ENCODE measurements at places on chromosomes 16 and 17. TPM values are rescaled to one million over a fixed set of nuclear protein-coding genes. Genes with fewer than 3 reads are reported as not detected.

Gene DRC7
- 2.4 TPM for polyA plus RNA-seq

DNA sequence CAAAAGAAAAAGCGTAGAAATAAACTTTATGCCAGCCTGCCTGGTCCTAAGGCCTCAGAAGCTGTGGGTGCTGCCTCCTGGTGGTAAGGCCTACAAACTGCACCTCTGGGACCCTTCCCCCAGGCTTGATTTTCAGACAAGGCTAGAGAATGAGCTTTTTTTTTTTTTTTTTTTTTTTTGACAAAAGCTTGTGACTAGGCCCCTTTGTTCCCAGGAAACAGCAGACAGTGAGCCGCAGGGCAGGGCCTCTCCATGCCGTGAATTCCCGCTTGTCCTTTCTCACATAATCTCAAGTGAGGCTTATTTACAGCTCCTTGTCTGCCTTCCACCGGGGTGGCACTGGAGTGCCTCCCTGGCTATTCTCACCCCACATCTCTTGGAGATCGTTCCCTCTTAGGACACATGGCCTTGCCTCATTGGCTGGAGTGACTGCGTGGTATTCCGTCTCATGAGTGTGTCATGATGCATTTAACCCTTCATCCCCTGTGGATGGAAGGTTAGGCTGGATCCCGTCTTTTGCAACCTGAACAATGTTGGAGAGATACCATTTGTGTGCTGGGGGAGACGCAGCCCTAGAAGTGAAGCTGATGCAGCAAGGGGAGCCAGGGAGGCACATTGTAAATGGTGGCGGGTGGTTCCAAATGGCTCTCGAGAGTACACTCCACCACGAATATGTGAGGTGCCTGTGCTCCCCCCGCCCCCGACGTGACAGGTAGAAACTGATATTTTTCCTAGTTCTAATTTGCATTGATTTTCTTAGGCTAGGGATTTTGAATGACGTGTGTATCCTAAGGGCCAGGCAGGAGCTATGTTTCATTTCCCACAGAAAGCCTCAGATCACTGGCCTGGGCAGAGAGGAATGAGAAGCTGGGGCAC lies 49.6 kb downstream of the USP22 start:
- DNase-seq = peak; percentile 78

GRCh38 chr17:57636274-57636673 lies 108.8 kb downstream of the CCDC182 start:
- no peak for DNase-seq

DNA sequence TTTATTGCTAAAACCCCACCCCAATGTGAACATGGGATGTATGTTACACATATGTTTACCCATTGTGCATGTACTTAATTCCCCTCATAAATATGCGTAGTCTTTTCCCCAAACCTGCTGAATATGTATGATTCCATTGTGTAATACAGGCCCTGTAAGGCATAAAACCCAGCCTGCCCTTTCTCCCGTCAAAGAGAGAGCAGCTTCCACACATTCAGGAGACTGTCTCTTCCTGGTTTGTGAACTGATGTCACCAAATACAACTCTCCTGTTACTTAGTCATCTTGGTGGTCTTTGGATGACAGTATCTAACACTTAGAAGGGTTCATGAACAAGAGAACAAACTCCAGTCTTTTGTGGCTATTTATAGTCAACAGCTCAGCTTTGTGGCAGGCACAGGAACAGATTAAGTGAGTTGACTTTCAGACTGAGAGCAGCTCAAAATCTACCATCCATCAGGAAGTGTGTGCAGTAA lies 24.7 kb upstream of the TMC7 start:
- DNase-seq = no peak

DNA sequence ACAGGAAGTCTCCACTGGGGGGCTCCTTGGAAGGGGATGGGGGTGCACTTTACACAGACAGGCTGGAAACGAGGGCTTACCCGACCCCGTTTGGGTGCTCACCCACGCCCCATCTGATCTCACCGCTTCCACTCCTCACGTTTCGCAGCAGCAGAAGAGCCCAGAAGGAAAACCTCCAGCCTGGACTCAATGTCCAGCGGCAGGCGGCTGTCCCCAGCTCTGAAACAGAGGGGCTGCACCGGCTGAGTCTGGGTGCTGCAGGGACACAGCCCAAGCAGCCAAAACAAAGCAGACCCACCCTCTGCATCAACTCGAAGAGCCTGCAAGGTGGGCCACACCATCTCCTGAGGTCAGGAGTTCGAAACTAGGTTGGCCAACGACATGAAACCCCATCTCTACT lies 3.9 kb downstream of the MEAK7 start:
- no peak for DNase-seq

- no peak for DNase-seq
These were observed 246.5 kb downstream of the C16orf95 start for GRCh38 chr16:87070657-87071056.

All from renal cortex interstitium (tissue), 15 donors.